ENCODE measurements at places on chromosomes 3 and 15.

DNA sequence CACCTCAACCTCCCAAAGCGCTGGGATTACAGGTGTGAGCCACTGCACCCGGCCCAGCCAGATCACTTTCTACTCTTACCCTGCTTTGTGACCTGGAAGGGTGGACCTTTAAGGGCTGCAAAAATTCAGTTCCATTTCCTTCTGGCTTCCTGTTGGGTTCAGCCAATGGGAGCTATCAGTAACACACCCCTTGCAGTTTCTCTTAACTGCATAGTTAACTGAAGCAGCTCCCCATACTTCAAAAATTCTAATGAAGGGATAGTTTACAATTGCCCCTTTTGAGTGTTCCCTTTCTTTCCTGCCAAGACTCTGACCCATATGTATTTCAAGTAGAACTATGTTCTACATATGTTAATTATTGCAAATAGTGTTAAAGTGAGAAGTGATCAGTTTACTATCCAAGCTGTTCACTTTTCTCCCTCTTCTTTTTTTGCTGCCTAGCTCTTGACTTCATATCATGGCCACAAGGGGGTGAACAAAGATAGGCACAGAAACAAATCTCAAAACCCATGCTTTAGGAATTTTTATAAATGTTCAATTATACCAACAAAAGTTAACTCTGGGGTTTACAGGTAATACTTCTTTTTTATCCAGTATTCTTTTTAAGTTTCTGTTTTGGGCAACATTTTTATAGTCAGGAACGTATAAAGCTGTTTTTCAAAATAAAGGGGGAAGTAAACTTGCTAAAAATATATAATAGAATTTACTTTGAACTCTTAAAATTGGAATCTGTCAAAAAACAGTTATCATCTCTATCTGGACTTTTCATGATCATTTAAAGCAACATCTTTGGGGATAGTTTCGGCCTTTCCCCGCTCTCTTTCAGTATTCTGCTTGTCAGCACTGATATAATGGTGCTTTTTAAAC is 8.1 kb downstream of the PGBD4 start:
- DNase-seq = peak; percentile 64

DNA sequence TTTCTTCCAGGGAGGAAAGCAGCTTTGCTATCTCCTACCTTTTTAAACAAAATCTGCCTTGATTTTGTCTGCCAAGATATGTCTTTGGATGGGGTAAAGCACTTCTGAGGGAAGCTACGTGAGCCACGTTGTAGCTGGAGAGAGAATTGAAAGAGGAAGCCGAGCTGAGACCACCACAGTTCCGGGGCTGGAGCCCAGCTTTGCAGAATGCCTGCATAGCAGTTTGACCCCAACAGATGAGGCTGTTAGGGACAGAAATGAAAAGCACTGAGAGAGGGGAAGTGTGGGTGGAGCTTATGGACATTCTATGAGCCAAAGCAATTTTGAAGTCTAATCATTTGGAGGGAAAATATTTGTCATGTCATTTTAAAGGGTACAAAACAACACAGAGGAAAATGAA is 45.4 kb downstream of the LIPC start:
- no peak for DNase-seq

DNA sequence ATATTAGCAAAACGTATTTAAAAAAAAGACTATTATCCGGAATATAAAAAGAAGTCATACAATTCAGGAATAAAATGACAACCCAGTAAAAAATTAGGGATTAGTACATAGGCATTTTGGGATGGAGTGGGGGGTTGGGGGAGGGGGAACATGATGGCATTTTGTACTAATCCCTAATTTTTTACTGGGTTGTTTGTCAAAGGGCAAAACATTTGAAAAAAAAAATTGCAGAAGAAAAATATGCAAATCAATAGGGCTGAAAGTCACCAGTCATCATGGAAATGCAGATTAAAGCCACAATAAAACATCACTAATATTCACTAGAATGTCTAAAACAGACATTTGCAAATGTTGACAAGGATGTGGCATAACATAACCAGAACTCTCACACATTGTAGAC is 82.5 kb downstream of the RPL22L1 start:
- DNase-seq = no peak

DNA sequence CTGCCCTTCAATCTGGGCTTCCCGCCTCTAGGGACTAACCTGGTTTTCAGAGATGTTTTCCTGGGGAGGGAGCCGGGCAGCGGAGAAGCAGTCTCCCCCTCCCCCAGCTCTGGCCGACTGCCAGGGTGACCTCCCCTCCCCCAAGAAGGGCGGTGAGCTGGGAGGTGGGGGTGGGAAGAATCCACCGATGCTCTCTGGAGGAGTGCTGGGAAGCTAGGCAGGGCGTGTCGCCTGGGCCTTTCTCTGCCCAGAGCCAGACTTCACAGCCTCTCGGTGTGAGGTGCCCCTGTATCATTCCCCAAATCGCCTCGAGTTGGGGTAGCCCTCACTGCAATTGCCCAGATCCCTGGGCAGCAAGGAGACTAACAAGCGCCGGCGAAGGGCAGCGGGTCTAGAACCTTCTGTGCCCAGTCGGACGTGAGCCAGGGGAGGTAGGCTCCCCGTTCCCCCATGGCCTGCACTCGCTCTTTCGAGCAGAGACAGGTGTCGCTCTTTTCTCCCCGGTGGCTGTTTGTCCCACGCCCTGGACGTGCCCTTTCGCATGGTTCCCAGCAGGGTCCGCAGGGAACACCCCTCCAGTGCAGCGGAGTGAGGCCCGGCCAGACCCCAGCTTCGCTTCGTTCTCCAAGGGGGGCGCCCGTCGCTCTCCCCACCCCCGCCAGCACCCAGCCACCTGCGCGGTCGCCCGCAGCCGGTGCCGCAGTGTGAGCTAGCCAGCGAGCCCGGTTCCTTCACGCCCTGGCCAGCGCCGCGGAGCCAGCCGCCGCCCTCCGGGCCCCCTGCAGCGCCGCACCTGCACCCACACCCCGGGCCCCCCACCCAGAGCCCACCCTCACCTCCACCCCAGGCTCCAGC is 1.1 kb downstream of the RAB6B start:
- DNase-seq = no peak

- DNase-seq = no peak
Observed at GRCh38 chr15:52349052-52349700, 53.6 kb upstream of the MYO5C start.

DNA sequence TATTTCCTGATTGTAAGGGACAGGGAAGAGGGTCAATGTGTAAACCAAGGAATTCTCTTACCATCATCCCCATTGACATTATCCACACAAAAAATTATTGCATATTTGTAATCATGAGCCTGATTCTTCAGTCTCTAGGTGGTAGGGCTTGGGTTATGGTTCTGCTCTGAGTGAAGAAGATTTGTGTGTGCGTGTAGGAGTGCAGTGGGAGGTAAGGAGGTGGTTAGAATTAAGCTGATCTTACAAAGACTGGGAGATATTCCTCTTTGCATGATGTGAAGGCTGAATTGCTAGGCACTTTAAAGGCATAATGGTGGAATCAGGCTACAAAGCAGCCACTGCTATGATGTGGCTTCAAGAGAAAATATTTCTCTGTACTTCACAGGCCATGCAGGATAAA is 23.0 kb upstream of the MINDY4B start:
- no peak for DNase-seq

- peak; percentile 64 for DNase-seq
Observed at GRCh38 chr3:13301286-13301987, 118.7 kb downstream of the NUP210 start.

GRCh38 chr3:4043867-4044575 is 244.8 kb downstream of the LRRN1 start:
- DNase-seq = no peak

- DNase-seq = no peak
Observed at GRCh38 chr3:33722191-33722590, 4.1 kb upstream of the CLASP2 start.

- DNase-seq = no peak
Observed at GRCh38 chr3:172840463-172840862, 89.9 kb downstream of the ECT2 start.

DNA sequence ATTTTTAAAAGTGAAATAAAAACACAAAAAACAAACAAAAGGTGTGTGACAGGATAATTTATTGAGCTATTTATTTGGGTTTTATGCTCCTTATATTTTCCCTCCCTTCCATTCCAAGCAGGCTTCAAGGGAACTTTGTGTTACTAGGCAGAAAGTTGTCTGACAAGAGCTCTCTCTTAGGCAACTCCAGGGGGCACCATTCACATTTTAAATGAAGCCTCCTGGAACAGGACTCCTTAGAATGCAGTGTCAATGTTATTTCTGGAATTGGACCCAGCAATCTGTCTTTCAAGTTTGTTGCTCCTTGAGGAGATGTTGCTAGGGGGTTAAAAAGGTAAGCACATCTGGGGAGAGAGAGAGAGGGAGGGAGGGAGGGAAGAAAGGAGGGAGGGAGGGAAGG is 5.4 kb upstream of the RFX7 start:
- DNase-seq = no peak

DNA sequence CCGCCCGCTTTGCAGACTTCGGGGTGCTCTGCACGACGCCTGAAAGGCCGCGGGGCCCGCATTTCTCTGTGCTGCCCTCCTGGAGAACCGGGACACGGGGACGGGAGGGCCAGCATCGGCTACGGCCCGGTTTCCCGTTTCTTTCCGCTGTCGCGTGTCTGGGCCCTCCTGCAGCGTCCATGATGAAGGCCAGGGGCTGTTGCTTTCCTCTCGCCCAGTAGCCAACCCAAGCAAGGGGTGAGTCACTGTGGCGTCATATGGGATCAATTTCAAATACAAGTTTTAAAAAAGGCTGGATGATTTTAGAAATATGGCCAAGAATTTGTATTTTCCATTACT is 435 bp downstream of the SLC35G2 start:
- peak; percentile 66 for DNase-seq

DNA sequence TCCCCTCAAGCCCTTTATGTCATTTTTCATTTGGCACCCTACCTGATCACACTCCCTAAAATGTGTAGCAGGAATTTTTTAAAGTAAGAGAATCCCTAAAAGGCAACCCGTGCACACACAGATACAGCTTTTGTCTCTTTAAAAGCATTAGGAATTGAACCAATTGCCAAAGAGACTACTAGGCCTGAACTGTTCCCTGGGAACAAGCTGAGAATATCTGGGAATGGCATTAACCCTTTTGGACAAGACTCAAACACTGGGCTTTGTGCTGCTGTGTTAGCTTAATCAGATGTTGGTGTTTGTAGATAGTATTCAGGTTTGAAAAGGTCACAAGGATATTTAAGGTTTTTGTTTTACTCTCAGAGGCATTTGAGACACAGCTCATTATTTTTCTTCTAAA is 414.4 kb upstream of the PDZRN3 start:
- DNase-seq = no peak

DNA sequence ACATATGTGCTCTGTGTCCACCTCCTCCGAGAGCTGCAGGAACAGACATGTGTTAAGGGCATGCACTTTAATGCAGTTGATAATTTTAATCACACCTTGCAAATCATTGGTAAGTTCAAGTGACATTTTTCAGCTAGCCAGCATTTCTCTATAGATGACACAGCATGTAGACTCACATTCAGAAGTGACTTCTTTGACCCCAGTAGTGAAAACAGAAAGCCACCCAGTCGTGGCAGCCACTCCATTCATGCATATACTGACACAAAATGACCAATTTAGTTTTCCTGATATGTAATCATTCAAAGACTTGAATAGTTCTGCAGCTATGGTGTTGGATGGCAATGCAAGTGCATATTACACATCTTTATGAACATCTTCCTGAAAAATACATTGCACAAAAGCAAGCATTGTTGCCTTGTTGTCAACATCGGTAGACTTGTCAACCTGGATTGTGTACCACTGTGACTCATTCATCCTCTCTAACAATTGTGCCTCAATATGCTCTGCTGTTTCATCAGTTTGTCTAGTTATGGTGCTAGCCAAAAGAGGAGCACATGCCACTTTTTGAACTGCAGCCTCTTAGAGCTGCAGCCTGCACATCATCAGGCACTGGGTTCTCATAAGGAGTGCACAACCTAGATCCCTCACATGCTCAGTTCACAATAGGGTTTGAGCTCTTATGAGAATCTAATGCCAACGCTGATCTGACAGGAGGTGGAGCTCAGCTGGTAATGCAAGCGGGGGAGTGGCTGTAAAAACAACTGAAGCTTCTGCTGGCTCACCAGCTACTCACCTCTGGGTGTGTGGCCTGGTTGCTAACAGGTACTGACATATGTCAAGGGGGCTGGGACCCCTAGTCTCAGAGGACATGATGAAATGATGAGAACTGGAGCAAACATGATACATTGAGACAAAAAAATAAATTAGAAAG is 622.0 kb downstream of the PYDC2 start:
- DNase-seq = no peak

GRCh38 chr15:50911001-50911400 is 2.5 kb downstream of the AP4E1 start:
- DNase-seq = no peak

DNA sequence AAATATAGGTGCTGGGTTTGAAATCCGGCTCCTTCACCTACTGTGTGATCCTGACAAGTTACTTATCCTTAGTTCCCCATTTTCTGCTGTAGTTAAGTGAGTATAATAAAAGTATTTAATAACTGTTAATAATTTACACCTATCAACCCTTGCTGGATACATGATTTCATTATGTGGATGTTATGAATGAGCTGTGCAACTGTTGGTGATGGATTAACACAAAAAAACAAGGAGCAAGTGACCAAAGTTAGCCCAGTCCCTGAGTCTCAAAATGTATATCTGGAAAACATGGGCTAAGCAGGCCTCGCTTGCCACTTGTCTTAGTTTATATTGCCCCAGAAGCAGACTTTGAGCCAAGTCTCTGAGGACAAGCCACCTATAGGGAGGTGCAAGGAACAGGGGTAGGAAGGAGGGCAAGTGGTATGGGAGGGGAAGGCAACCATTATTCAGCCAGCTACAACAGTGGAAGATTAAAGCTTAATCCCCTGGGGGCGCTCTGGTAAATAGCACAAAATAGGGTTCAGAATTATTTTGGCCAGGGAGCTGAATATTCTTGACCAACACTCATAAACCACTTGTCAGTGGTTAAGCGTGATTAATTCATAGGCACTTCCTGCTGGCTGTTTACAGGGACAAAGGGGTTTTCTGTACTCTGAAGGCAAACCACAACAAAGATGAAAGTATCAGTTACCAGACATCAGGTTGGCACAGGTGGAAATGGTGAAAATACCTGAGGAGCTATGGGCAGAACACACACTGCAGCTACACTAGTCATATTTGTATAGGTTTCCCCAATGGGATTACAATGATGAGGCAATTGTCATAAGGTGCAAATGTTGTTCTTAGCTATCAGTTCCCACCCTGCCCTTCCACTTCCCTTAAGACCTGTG is 76.2 kb downstream of the TRIM42 start:
- no peak for DNase-seq

GRCh38 chr15:81087066-81087465 is 47.0 kb upstream of the CFAP161 start:
- no peak for DNase-seq

Measured in A549 (cell line).